ENCODE measurements at places on chromosomes 4 and X.

DNA sequence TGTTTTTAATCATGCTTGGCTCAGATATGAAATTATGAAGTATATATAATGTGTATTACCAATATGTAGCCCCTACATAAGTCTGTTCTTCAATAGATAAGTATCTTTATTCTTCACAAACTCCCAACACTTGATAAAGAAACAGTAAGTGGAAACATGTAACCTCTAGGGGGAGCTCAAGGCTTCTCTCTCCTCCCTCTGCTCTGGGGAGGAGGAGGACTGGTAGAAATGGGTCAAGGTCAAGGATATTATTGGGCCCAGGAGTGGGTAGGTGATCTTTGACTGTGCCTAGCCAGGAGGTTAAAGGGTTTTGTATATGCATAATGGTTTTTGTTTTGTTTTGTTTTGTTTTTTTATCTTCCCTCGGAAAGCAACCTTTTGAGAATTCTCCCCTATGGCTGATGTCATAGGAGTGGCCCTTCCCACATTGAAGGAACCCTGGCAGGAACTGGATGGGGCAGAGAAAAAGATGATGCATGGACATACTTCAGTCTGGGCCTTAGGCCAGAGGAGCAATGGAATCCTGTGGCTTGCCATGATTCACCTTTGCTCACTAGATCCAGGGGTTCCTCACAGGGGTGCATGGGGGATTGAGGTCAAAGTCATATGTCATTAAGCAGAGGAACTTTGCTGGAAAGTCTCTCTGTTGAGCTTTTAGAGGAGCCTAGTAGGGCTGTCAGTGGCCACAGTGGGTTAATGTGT lies 460.3 kb downstream of the MID1IP1 start:
- DNase-seq, result no peak

DNA sequence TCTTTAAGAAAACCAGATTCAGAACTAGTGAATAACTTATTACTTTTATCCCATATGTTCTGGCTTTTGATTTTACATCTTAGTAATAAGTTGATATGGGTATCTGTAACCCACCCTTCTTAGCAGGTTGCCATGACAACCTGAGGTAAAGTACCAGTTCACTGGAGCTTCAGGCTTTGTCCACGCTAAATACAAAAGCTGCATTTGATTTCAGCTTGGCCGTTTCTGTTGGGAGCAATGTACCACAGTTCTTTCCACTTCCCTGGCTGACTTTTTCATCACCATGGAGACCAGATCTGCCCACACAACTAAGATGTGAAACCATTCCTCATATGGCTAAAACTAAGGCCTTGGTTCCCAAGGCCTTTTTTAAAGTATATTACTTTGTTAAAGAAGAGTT lies 26.1 kb downstream of the KLHL34 start:
- no peak for DNase-seq

DNA sequence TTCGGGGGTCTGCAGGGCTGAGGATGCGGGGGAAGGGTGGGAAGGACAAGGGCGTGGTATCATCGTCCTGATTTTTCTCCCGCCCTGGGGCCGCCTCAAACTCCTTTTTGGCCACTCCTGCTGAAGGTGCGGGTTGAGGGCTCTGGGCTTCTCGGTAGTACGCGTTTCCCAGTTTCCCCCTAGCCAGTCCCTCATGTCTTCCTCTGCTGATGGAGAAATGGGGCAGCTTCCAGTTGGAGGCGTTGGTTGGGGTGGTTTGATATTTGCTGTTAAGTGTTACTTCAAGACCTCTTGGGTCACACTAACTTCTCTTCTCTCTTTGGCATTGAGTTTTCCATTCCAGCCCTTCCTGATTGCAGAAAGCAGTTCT lies 482 bp downstream of the GSTCD start:
- no peak for DNase-seq

- no peak for DNase-seq
Measured at GRCh38 chrX:7574325-7574724, 268.6 kb upstream of the VCX start.

DNA sequence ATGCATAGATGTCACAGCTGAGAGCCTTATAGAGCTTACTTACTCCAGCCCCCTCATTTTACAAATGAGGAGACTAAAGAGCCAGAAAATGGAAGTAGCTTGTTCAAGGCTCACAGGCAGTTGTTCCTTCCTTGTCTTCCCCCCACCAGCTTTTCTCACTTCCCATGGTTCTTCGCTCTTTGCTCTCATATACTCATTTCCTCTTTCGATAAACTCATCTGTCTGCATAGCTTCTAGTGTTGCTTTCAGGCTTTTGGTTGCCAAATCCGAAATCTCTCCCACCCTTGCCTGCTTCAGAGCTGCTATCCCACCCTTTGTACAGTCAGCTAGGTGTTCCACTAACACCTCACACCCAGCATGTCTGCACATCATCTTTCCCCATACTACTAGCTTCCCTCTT lies 25.0 kb upstream of the GJB1 start:
- no peak for DNase-seq

DNA sequence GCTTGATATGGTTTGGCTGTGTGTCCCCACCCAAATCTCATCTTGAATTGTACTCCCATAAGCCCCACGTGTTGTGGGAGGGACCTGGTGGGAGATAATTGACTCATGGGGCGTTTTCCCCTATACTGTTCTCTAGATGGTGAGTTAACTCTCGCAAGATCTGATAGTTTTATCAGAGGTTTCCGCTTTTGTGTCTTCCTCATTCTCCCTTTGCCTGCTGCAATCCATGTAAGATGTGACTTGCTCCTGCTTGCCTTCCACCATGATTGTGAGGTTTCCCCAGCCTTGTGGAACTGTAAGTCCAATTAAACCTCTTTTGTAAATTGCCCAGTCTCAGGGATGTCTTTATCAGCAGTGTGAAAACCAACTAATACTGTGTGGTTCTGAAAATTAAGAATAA lies 11.5 kb downstream of the SLAIN2 start:
- DNase-seq, result no peak

DNA sequence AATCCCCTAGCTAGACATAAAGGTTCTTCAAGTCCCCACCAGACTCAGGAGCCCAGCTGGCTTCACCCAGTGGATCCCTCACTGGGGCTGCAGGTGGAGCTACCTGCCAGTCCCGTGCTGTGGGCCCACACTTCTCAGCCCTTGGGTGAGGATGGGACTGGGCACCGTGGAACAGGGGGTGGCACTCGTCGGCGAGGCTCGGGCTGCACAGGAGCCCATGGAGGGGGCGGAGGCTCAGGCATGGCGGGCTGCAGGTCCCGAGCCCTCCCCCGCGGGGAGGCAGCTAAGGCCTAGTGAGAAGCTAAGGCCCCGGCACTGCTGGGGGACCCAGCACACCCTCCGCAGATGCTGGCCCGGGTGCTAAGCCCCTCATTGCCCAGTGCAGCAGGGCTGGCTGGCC lies 16.1 kb upstream of the ACSL4 start:
- DNase-seq, result no peak

GRCh38 chrX:106987488-106987887 lies 12.5 kb downstream of the MORC4 start:
- no peak for DNase-seq

All from stimulated activated CD4-positive, alpha-beta T cell treated with anti-CD3 and anti-CD28 coated beads, TNF-alpha, amount 100 ng/mL, for 1 hour (primary cell).